Stimulated activated CD4-positive, alpha-beta T cell treated with anti-CD3 and anti-CD28 coated beads, Interleukin-4, amount 100 ng/mL, for 48 hours (primary cell): ENCODE measurements at places on chromosomes 12 and 14.

GRCh38 chr12:65951697-65952096 is 127.4 kb downstream of the HMGA2 start:
- no peak for DNase-seq

GRCh38 chr14:53124786-53125185 is 28.3 kb downstream of the DDHD1 start:
- DNase-seq = no peak

DNA sequence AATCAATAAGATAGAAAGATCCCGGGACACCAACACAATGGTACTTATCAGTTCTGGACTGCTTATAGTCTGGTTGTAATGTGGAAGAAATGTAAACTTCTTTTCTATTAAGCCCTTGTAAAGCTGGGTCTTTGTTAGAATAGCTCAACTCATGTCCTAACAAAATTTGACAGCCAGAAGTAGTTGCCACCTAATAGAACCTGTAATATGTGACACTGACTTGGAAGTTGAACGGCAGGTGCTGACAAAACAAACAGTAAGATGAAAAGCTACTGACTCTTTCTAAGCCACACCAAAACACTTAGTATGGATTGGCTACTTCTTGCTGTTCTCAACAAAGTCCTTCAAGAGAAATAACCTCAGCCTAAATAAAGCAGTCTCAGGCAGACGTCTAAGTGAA is 56.6 kb downstream of the KIF21A start:
- DNase-seq = no peak

DNA sequence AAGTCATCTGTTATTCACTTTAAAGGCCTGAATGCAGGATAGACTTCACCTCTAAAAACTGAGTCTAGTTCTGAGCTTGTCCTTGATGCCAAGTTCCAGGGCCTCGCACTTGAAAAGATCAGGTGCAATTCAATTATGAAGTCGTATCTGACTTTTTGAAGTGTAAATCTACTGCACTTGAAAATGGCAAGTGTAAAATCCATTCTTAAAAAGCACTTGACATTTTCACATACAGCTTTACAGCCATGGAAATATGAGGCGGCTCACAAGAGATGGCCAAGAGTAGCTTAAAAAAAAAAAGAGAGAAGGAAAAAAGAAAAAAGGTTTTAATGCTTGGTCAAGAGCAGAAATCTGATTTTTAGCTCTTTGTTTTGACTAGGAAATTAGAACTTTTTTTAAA is 172.5 kb downstream of the GXYLT1 start:
- no peak for DNase-seq
